ENCODE measurements at places on chromosomes 6 and 20.

GRCh38 chr20:32024683-32025295 is 14.6 kb downstream of the CCM2L start:
- no peak for DNase-seq

GRCh38 chr20:23596579-23597250 is 9.0 kb downstream of the CST9 start:
- DNase-seq: no peak

GRCh38 chr20:36663031-36663430 is 17.0 kb upstream of the SLA2 start:
- DNase-seq: no peak

DNA sequence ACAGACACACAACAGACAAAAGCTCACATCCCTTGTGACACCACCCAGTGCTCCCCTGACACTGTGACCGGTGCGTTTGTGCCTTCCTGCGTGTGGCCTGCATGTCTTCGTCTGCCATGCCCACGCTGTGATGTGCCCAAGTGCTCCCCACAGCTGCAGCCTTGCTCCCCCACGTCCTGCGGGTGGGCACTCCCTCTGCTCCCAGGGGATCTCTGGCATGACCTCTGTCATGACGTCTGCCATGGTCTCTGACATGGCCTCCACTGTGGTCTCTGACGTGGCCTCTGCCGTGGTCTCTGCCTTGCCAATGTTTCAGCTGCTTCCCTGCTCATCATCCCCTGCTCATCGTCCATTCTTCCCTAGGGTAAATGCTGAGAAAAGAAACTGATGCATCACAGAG is 200.9 kb downstream of the DLL1 start:
- DNase-seq: no peak

DNA sequence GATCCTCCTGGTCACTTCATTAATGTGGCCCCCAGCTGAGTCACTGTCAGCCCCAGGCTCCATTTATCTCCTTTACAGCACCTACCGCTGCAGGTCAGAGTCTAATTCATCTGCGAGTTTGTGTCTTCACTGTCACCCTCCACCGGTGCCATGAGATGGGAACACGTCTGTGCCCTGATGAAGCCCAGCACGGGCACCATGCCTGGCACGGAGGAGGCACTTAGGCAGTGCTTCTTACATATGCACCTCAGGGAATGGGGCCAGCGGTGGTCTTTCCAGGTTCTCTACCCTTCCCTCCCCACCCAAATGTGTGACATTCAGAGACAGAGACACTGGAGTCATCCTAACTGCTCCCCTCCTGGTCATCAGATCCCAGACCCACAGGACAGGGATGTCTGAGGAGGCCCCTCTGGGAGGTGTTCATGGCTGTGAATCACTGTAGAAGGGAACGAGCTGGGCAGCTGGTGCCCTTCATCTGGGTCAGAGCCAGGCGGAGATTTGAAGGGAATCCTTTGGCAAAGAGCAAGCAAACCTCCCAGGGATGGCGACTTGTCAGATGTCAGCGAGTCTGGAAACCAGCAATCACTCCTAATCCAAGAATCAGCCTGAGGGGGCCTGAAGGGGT is 364.6 kb downstream of the PREX1 start:
- no peak for DNase-seq
